ENCODE measurements at places on chromosomes 16 and 17.
A peak's percentile ranks its signal among the peaks of the same experiment; 100 is the strongest.

DNA sequence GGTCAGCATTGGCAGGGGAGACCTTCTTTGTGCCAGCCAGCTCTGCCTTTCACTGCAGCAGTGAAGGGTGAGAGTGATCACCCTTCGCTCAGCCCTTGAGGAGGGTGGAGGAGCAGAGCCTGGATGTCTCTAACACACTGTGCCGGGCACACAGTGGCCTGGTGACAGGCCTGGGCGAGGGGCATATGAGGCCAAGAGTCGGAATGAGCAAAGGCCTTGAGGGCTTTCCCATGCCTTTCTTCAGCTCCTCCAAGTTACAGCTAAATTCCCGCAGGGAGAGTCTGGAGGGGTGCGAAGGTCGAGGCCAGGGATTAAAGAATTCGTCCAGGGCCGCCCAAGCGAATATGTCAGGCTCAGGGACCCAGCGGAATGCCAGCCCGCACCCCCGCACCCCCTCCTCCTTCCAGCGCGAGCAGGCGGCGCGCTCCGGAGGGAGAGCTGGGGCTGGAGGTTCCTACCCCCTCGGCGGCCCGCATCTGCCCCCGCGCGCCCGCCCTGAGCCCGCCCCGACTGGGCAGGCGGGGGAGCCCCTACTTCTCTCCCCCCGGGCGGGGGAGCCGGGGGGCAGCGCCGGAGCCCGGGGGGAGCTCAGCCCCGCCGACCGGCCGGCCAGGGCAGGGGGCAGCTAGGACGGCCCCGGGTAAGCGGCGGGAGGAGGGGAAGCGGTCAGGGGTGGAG lies at the start of gene RASL10B:
TSS of gene RASL10B (plus strand) at position 401 of the 678 bp plus-strand sequence. CDS start 3,546 bp downstream, outside the sequence.
- peak; percentile 36 for DNase-seq

DNA sequence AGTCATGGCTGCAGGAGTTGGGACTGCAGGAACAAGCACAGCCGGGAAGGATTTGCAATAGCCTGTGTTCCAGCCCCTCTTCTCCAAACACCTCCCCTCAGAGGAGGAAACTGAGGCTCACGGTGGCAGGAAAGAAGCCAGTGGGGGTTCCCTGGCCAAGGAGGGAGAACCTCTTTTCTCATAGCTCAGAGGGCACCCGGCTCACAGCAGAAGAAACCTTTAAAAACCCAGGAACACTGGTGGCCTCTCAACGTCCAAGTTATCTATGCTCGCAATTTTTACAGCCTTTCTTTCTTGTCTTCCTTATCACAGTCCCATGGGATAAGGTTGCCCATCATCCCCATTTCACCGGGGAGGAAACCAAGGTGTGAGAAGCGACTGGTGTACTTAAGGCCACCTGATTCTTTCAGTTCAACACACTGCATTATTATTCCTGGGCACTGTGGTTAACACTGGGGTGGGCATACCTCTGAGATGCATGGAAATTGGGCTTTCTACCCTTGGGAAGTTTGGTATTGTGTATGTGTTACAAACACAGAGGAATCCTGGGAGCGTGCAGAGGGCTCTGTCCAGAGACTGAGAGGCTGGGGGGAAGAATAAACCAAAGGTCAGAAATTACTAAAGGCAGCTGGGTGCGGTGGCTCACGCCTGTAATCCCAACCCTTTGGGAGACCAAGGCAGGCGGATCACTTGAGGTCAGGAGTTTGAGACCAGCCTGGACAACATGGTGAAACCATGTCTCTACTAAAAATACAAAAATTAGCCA lies 791 bp upstream of the ZNF629 start:
- no peak for DNase-seq

DNA sequence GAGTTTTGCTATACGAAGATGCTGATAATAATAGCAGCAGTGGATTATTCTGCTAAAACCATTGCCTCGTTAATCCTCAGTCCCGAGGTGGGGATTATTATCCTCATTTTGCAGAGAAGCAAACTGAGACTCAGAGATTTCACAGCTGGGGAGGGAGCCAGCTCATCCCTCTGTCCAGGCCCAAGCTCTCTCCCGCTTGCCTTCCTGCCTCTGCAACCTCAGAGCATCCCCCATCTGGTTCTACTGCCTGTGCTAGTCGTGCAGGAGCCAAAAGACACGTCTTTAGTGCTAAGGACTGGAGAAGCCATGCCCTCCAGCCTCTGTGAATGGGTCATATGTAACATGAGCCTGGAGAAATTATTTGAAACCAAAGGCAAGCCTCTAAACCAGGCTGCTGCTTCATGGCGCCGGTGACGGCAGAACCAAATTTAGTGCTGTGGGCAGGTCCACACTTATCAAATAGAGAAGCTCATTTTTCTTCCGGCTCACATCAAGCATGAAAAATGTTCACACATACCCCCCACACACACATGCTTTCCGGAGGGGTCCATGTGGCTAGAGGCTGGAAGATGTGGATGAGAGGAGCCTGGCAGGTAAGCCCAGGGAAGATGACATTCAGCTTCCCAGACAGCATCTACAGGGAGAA lies 13.5 kb downstream of the MAPT start:
- no peak for DNase-seq

GRCh38 chr16:70574595-70575271 lies 51.1 kb downstream of the SF3B3 start:
- DNase-seq, result no peak

DNA sequence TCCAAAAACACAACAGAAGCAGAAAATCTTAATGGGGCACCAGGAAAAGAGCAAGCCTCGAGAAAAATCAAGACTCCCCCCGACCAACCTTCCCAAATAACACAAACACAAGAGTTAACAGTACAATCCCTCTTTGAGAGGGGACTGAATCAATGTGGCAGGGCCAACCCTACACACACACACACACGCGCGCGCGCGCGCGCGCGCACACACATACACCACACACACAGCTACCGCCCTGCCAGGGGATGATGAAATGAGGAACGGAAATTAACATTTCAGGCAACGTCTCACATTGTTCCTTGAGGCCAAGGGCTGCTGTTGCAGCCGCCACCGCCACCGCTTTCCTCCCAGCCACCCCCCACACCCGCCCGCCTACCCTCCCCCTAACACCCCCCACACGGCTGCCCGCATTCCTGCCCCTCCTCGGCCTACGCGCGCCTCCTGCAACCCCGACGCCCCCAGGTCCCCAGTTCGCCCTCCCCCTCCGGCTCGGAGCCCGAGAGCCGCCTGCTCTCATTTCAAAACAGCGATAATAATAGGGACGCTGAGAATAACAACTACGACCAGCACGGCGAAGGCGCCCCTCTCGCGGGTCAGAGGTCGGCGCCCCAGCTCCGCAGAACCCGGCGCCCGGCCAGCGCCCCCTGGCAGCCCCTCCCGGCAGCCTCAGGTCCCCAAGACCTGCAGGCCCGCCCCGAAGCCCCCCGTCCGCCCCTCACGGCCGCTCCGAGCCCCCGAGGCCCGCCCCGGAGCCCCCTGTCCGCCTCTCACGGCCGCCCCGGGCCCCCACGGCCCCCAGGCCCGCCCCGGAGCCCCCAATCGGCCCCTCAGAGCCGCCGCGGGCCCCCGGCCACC lies 1.1 kb downstream of the ANKRD11 start:
- DNase-seq, result peak; percentile 85

GRCh38 chr16:27823421-27823820 lies 240.1 kb downstream of the GSG1L start:
- no peak for DNase-seq

- DNase-seq, result no peak
Observed at GRCh38 chr17:69577098-69577497, 162.6 kb downstream of the MAP2K6 start.

GRCh38 chr17:65025297-65025696 lies 31.2 kb downstream of the GNA13 start:
- no peak for DNase-seq

GRCh38 chr16:16086653-16087446 lies 136.4 kb downstream of the ABCC6 start:
- DNase-seq, result no peak

- DNase-seq, result no peak
Observed at GRCh38 chr16:64993464-64993863, 128.4 kb downstream of the CDH11 start.

- no peak for DNase-seq
Observed at GRCh38 chr16:89712274-89712781, 8.4 kb downstream of the VPS9D1 start.

GRCh38 chr17:78981010-78981888 lies 1.5 kb upstream of the LGALS3BP start:
- no peak for DNase-seq

DNA sequence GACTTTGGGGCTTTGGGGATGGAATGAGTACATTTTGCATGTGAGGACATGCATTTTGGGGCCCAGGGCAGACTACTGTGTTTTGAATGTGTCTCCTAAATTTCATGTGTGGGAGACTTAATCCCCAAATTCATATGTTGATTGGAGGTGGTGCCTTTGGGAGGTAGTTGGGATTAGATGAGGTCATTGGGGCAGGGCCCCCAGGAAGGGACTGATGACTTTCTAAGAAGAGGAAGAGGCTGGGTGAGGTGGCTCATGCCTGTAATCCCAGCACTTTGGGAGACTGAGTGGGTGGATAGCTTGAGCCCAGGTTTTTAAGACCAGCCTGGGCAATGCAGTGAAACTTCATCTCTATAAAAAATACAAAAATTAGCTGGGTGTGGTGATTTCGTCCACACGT lies 42.8 kb upstream of the RAI1 start:
- no peak for DNase-seq

Measured in SW480 (cell line).